Skin of body (tissue), 3 donors: ENCODE measurements at places on chromosomes 6 and 20. TPM values are rescaled to one million over a fixed set of nuclear protein-coding genes. Genes with fewer than 3 reads are reported as not detected.

DNA sequence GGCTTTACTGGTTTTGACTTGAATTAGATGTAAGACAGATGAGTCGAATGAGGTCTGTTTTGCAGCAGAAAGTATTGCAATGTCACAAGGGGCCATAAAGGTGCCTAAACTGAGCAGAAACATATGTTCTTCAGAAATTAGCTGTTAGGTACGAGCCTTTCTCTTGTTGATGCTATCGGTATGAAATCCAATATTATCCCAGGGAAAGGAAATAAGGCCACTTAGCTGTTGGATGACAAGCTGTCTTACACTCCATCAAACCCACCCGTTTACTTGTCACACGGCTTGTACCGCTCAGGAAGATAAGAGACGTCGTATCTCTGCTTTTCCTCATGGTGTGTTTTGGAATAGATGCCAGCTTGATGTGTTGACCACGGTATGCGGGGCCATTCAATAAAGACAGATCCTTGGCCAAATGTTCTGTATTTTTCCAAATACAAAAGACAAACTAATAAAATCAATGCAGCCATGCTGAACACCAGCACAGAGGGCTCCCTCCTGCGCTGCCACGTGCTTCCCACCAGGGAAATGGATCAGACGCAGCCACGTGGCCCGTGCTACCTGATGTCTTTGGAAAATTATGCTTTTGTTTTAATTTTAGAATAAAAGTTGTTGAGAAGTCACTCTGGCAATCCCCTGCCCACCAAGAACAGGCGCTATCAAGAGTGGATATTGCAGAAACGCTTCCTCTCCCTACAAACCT lies 255.9 kb upstream of the SULF2 start:
- no peak for DNase-seq

- DNase-seq, result no peak
Measured at GRCh38 chr6:95846652-95847051, 169.1 kb upstream of the FUT9 start.

DNA sequence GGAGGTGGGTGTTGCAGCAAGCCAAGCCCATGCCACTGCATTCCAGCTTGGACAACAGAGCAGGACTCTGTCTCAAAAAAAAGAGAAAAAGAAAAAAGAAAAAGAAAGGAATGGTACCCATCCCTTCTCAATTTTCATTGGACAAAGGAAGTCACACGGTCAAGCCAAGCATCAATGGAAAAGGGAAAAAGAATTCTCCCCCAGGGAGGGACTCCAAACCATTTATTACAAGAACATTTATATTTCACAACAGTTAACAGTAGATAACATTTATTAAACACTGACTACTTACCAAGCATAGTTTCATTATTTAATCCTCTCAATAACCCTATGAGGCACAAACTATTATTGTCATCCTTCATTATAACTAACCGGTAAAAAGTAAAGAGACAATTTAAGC lies 6.6 kb upstream of the KIF13A start:
- DNase-seq, result no peak

GRCh38 chr6:157726892-157727628 lies 96.0 kb upstream of the SNX9 start:
- DNase-seq, result no peak

The NRSN1 gene
- 0.39 TPM for total RNA-seq

- DNase-seq, result no peak
Measured at GRCh38 chr20:20915844-20916243, 190.3 kb downstream of the LINC00237 start.

DNA sequence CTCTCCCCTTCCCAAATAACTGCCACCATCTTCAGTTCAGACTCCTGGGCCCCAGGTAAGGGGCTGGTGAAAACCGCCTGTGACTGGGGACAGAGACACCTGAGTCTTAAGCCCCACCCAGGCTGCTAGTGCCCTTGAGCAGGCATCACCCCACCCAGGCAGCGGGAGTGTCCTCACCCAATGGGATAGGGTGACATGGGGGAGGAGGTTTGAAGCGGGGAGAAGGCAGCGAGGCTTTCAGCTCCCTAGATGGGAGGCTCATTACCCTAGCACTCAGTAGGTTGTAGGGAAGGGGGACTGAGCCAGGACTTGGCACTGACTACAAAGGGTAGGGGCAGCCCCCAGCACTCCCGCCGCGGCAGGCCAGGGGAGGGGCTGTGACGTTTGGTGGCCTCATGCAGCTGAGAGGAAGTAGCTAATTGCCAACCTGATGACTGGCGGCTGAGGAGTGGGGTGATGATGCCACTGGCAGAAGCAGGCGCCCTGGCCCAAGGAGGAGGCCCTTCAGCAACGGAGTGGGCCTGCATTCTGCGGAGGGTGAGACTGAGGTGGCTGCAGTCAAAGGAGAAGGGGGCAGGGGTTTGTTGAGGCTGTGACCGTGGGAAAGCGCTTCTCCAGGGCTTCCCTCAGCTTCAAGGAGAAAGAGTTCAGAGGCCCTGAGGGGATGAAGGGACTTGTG lies 126.9 kb downstream of the MRPL14 start:
- no peak for DNase-seq

GRCh38 chr20:47951521-47951971 lies 166.3 kb upstream of the SULF2 start:
- DNase-seq, result no peak

The NKX2-2 gene
- total RNA-seq, result not detected

DNA sequence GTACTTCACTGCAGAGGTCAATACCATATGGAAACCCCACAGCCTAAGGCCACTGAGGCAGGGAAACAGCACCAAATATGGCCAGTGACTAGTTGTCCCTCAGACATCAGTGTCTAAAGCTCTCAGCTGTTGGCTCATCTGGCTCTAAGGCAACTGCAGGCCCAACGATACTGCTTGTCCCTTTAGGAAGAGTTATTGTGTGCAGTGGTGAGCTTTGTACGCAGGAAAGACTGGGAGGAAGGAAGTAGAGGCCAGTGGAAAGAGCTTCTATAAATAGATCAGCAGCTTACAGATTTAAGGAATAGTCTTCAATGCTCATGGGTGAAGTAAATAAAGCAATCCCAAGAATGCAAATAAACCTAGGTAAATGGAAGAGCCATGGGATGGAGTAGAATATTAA lies 29.3 kb downstream of the DNAAF9 start:
- DNase-seq, result no peak

The MMP24 gene
- 0.39 TPM for total RNA-seq
